ENCODE measurements at places on chromosomes 2 and 18.
A peak's percentile ranks its signal among the peaks of the same experiment; 100 is the strongest.

GRCh38 chr2:10166676-10167292, 44.2 kb downstream of the RRM2 start:
- no peak for DNase-seq

GRCh38 chr2:146241023-146241422, 1603.8 kb upstream of the ACVR2A start:
- DNase-seq: no peak

DNA sequence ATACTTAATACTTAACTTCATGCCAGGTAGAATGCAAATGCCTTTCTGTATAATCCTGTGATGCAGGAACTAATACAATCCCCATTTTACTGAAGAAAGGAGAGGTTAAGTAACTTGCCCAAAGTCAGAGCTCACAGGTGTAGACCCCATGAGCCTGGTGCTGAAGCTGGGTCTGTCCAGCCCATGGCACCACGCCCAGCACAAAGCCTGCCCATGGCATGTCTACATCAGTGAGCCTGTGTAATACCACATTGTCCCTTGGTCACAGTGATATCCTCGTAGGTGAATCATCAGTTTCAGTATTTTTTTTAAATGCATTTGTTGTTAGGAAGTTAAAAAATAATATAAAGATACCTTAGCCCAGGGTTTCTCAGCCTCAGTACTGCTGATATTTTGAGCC, 69.9 kb upstream of the MCFD2 start:
- DNase-seq: no peak

DNA sequence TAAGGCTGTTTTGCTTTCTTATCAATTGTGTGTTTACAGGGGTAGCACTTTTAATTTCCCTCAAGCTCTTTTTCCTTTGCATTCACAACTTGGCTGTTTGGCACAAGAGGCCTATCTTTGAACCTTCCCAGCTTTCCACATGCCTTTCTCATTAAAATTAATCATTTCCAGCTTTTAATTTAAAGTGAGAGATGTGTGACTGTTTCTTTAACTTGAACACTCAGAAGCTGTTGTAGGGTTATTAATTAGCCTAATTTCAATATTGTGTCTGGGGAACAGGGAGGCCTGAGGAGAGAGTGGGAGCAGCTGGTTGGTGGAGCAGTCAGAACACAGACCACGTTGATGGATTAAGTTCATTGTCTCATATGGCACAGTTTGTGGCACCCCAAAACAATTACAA, 4.7 kb downstream of the ASB1 start:
- no peak for DNase-seq

GRCh38 chr2:160464017-160464416, 29.6 kb downstream of the RBMS1 start:
- no peak for DNase-seq

GRCh38 chr18:63320123-63320974, 780 bp upstream of the BCL2 start:
- peak; percentile 98 for DNase-seq

DNA sequence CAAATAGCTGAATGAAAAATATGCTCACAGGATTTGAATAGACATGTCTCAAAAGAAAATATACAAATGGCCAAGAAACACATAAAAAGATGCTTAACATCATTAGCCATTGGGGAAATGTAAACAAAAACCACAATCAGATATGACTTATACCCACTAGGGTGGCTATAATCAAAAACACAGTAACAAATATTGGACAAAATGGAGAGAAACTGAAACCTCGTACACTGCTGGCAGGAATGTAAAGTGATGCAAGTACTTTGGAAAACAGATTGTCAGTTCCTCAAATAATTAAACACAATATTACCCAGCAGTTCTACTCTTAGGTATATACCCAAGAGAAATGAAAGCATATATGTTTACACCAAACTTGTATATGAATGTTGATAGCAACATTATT, 213.0 kb downstream of the PHLPP1 start:
- DNase-seq: no peak

DNA sequence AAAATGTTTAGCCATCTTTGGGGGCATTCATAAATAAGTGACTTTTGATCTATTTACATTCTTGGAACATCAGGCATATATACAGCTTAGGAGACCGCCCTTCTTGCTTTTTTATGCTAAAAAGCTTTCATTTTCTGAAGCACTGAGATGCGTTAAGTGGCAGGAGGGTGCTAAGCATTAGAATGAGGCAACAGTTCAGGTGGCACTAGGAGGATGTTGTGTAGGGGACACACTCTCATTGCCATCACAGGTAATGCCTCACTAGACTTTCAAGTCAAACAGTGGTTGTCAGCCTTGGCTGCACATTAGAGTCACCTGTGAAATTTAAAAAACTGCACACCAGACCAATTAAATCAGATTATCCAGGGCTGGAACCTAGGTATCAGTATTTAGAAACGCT, 39.1 kb downstream of the EHBP1 start:
- no peak for DNase-seq

GRCh38 chr2:122182616-122183355, 427.3 kb downstream of the TSN start:
- DNase-seq: no peak

DNA sequence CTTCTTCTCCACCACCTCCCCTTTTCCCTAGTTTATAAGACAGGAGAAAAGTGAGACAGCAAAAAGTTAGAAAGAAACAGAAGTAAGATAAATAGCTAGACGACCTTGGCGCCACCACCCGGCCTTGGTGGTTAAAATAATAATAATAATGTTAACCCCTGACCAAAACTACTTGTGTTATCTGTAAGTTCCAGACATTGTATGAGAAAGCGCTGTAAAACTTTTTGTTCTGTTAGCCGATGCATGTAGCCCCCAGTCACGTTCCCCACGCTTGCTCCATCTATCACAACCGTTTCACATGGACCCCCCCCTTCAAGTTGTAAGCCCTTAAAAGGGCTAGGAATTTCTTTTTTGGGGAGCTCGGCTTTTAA, 1.5 kb upstream of the BUB1 start:
- DNase-seq: no peak

- DNase-seq: no peak
These were observed 12.2 kb downstream of the GREB1 start for GRCh38 chr2:11546072-11546471.

DNA sequence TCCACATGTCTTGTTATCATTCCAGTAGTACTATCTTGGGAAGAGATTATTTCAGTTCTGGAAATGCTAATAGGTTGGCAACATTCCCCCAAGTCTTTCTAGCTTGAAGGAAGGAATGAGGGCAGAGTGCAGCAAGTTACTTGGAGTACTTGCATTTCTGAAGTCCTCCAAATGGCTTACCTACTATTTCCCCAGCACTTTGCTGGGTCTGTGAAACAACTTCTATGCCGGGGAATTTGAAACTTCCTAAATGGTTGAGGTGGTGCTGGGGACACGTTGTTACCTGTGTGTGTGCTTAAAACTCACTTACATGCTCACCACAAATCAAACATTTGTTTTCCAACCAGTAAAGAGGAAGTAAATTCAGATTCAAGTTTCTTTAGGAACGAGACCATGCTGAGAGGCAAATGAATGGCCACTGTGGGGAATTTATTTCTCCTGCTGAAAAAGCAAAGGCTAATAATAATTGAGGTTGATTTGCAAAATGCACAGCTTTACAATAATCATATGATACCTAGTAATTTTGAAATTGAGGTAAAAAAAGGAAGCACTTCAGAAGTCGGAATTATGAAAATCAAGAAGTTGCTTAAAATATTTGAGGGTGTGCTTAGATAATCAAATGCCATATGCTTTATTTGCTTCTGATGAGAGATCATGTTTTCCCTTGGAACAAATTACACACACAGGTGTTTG, 1167.7 kb upstream of the ZEB2 start:
- peak; percentile 8 for DNase-seq

DNA sequence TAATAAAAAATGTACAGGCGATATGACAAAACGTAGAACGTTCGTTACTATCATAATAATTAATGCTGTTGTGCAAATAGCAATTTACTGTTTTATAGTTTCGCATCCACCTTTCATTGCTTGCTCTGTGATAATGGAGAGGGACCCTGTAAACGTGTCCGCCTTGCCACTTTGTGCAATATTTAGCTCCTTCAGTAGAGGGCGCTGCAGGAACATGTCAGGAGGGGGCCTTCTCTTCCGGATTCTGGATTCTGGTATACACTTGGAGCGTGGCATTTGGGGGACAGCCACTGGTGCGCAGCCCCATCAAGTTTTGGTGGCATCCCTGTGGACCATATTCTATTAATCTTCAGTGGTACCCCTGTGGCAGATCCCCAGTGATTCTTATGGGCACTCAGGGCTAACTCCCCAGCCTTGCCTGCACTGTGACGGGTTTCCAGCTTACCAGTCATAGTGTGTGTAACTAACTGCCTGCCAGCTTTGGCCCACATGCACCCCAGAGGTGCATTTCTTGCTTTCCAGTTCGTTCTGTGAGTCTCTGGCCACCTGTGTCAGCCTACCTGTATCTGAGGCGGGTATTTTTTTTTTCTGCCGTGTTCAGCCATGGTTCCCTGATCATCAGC, 140.3 kb downstream of the CYRIA start:
- DNase-seq: peak; percentile 15

- DNase-seq: no peak
These were observed 2120.4 kb upstream of the PIK3C3 start for GRCh38 chr18:39834636-39835035.

Measured in NCI-H146 (cell line).